ENCODE measurements at places on chromosomes 13 and 19. TPM values are rescaled to one million over a fixed set of nuclear protein-coding genes. Genes with fewer than 3 reads are reported as not detected.

ZNF541 gene
- under 0.01 TPM for total RNA-seq

DHDH gene
- not detected for total RNA-seq

ZNF222 gene
- 6.1 TPM for total RNA-seq

NKPD1 gene
- total RNA-seq = under 0.01 TPM

GRCh38 chr19:12800466-12800770 lies 1.2 kb downstream of the PRDX2 start:
- DNase-seq = no peak

DNA sequence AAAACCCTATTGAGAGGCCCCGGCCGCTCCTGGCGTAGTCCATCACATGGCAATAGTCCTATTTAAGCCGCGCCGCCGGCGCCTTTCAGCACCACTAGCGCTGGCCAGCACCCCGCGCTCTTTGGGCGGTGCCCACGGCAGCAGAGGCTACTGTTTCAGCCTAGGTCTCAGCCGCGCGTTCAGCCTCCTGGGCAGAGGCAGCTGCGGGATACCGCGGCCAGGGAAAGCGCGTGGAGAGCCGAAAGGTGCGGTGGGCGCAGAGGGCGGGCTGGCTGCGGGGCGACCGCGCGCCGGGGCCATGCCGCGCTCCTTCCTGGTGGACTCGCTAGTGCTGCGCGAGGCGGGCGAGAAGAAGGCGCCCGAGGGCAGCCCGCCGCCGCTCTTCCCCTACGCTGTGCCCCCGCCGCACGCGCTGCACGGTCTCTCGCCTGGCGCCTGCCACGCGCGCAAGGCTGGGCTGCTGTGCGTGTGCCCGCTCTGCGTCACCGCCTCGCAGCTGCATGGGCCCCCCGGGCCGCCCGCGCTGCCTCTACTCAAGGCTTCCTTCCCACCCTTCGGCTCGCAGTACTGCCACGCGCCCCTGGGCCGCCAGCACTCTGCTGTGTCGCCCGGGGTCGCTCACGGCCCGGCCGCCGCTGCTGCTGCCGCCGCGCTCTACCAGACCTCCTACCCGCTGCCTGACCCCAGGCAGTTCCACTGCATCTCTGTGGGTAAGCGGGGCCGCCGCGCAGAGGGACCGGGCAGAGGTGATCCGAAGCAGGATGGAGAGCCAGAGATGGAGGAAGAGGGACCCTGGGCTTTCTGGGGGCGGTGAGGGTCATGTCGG lies at the start of gene GSX1:
GSX1 (plus strand) TSS at position 91 of the 826 bp plus-strand sequence; CDS start at position 299, 208 bp downstream.
- DNase-seq = peak; percentile 72

DNA sequence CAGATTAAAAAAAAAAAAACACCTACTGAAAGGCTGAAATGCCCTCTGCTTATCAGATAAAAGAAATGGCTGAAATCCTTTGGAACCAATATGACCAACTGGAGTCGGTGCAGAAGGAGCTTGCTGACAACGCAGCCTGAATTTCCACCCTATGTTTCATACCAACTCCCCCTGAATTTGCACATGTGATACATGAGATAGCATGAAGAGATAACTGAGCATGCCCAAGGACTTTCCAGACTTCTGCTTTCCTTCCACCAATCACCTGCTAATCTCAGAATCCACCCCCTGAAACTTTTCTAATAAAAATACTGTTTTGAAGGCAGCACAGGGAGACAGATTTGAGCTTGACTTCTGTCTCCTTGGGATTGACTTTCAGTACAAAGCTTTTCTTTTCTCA lies 32.2 kb upstream of the WDFY2 start:
- no peak for DNase-seq

GRCh38 chr13:28849441-28849840 lies 29.3 kb downstream of the MTUS2 start:
- no peak for DNase-seq

DNA sequence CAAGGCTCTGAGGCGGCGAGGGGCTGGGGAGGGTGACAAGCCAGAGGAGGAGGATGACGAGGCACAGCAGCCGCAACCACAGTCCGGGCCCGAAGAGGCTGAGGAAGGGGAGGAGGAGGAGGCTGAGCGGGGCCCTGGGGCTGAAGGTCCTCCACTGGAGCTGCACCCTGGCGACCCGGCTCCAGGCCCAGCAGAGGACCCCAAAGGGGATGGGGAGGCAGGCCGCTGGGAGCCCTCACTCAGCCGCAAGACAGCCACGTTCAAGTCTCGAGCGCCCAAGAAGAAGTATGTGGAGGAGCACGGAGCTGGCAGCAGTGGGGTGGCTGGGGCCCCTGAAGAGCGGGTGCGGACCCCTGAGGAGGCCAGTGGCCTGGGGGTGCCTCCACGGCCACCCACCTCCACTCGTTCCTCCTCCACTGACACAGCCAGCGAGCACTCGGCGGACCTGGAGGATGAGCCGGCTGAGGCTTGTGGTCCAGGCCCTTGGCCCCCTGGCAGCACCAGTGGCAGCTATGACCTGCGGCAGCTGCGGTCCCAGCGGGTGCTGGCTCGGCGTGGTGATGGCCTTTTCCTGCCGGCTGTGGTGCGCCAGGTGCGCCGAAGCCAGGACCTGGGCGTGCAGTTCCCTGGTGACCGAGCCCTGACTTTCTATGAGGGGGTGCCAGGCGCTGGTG lies 2.9 kb downstream of the CIC start:
- DNase-seq = no peak

DNA sequence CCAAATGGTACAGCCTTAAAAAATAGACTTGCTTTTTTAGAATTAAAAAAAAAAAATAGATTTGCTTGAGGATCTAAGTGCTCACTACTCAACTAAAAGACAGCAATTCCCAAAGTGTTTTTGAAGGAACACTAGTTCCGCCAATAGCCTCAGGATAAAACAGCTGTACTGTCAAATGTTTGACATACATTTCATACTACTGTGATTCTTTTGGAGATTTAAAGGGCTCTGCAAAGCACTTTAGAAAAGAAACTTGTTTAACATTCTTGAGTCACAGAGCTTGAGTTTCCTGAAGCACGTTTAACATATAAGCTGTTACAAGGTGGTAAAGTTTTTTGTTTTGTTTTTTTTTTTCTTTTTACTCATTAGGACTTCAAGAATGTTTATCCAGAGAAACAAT lies 23.1 kb upstream of the KLF5 start:
- no peak for DNase-seq

GRCh38 chr13:73195091-73195490 lies 136.3 kb downstream of the KLF5 start:
- DNase-seq = no peak

GRCh38 chr19:48676887-48677286 lies 4.1 kb upstream of the NTN5 start:
- no peak for DNase-seq

All from fibroblast of villous mesenchyme (primary cell).